ENCODE measurements at places on chromosomes 12 and 14. TPM values are rescaled to one million over a fixed set of nuclear protein-coding genes. Genes with fewer than 3 reads are reported as not detected.

GRCh38 chr14:87688524-87688923 is 304.5 kb downstream of the GALC start:
- DNase-seq, result no peak

- no peak for DNase-seq
Observed at GRCh38 chr12:107519906-107520859, 165.4 kb upstream of the PWP1 start.

DNA sequence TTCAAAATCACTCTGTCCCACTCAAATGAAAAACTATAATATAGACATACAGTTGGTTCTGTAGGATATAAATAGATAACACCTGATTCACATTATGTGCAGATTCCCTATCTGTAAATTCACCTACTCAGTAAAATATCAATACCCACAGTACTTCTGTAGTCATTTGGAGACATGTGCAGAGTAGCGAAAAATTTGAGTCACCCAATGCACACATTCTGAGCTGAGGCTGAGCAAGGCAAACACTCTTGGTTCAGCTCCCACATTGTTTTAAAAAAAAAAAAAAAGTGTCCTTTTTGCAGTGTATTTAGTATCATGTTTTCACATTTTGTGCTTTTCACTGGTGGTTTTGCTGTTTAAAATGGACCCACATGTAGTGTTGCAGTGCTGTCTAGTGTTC is 27.3 kb upstream of the BBS10 start:
- DNase-seq, result no peak

- no peak for DNase-seq
Observed at GRCh38 chr12:101962486-101962885, 85.1 kb downstream of the DRAM1 start.

DNA sequence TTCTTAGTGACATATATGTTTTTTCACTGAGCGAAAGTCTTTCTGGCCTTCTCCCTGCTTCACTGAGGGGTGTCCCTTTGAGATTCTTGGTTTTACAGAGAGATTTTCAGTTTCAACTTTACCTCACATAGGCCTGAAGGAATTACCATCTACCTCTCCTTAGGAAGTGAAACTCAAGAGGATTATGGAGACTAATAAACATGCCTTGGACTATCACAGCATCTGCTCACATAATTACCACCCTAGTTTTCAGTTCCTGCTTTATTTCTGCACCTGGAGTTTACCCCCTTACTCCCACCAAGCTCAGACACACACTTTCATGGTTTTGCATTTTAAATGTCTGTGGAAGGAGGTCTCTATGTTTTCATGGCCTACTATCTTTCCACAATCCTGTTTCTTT is 118.3 kb upstream of the SCAF11 start:
- no peak for DNase-seq

- DNase-seq, result no peak
Observed at GRCh38 chr12:103571286-103571685, 15.8 kb upstream of the STAB2 start.

- no peak for DNase-seq
Observed at GRCh38 chr14:94346841-94347240, 23.7 kb upstream of the SERPINA6 start.

- DNase-seq, result no peak
Observed at GRCh38 chr14:50839691-50840090, 8.7 kb upstream of the NIN start.

DNA sequence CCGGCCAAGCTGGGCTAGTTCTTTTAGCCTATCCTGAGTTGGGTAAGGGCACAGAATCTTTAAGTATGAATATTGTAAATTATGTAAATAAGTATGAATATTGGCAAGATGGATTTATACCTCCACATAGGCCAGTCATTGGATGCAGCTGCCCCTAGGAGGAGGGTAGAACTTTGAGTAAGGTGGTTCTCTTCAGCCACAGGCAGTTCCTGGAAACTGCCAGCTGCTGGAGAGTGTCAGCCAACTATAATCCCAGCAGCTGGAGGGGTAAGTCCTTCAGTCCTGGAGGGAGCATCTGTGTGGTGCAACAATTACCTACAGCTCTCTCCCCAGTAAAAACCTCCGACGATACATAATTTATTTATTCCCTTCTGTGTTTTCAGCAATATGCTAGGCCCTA is 65.8 kb upstream of the TMPO start:
- DNase-seq, result no peak

DNA sequence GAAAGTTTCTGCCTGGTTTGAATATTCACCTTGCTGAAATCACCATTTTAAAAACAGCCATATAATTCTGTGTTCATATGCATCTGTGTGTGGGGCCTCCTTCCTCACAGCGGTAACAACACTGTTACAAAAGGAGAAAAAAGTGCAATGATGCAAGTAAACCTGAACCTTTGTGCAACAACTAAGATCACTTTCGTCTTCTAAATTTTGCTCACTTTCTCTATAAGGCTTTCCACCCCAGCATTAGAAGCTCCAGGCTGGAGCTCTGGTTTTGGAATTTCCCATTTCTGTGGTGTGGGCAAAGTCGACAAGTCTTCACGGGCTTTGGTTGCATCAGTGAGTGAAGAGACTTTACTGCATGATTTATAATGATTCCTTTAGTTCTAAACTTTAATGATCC is 18.4 kb downstream of the FGD6 start:
- no peak for DNase-seq

- no peak for DNase-seq
Observed at GRCh38 chr12:89965993-89966392, 257.4 kb upstream of the ATP2B1 start.

GRCh38 chr12:49022558-49023178 is 4.1 kb upstream of the PRKAG1 start:
- no peak for DNase-seq

DNA sequence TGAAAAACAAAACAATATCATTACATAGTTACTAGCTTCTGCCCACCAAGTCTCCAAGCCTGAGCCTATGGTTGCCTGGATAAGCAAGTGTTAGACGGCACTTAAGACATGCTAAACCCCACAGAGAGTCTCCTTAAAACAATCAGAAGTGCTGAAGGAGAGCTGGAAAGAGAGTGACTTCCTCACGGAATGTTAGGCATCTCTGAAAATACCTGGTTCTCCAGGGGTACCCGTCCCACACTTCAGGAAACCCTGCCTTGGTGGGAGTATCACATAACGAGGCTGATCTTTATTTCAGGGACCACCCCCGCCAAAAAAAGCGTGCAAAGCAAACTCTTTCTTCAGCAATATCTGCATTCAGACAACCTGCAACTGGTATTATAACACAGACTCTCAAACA is 18.3 kb downstream of the LHX5 start:
- no peak for DNase-seq

The LTB4R2 gene
- 0.64 TPM for total RNA-seq

The PTGES3 gene
- 181 TPM for total RNA-seq

The CDCA4 gene
- 40.5 TPM for total RNA-seq

The MLXIP gene
- total RNA-seq, result 7.7 TPM

The SLC25A21 gene
- 0.94 TPM for total RNA-seq
